ENCODE measurements at places on chromosomes 13 and 19. TPM values are rescaled to one million over a fixed set of nuclear protein-coding genes. Genes with fewer than 3 reads are reported as not detected.

RAB3A gene
- total RNA-seq, result 1.0 TPM

KCNJ14 gene
- 2.9 TPM for total RNA-seq

HMG20B gene
- total RNA-seq, result 74.7 TPM

ONECUT3 gene
- 16.5 TPM for total RNA-seq

HSH2D gene
- not detected for total RNA-seq

C13orf42 gene
- not detected for total RNA-seq

ZNF541 gene
- total RNA-seq, result 0.15 TPM

TEX101 gene
- not detected for total RNA-seq

All from Panc1 (cell line).